Suppressor macrophage treated with lipopolysaccharide for 4 hours (primary cell): ENCODE measurements at places on chromosomes 11 and 22.

DNA sequence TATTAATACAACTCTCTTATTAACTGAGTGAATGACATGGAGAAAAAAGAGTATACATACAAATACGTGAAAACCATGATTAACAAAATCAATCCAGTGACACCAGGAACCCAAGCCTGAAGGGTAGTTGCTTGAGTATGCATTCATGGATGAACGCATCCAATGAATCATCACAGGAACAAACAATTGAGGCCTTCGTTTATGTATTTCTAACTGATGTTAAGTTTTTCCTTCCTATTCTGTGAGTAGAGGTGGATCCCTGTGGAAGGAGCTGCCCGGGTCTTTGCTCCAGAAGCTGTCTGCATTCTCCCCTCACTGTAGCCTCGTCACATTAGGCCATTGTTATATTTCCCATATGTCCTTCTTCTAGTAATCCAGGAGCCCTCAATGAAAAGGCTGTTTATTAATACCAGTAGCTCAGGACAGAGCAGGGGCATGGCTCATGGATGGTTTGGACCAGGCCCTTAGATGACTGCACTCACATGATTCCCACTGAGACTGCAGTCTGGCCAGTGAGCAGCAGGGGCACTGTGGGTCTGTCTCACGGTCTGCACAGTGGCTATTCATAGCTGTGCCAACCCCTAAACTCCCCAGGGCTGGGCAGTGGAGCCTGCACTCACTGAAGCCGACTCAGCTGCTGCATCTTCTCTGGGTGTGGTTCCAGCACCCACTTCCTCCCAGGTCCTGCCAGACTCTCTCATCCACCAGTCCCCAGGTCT lies 128.1 kb upstream of the TOP3B start:
- peak; percentile 59 for DNase-seq

DNA sequence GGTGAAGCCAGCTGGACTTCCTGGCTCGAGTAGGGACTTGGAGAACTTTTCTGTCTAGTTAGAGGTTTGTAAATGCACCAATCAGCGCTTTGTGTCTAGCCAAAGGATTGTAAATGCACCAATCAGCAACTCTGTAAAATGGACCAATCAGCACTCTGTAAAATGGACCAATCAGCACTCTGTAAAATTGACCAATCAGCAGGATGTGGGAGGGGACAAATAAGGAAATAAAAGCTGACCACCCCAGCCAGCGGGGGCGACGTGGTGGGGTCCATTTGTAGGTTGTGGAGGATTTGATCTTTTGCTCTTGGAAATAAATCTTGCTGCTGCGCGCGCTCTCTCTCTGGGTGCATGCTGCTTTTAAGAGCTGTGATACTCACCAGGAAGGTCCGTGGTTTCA lies 202.9 kb downstream of the MIAT start:
- no peak for DNase-seq

GRCh38 chr22:39621826-39622225 lies 51.3 kb downstream of the CACNA1I start:
- DNase-seq: no peak

GRCh38 chr11:28412029-28412428 lies 303.8 kb downstream of the METTL15 start:
- DNase-seq: no peak

- DNase-seq: no peak
Measured at GRCh38 chr11:72670041-72670440, 4.2 kb downstream of the PDE2A start.

- DNase-seq: no peak
Measured at GRCh38 chr22:31122532-31123291, at the start of gene INPP5J. Gene INPP5J (plus strand): TSS chr22:31122966. CDS start chr22:31123015, 49 bp downstream.

DNA sequence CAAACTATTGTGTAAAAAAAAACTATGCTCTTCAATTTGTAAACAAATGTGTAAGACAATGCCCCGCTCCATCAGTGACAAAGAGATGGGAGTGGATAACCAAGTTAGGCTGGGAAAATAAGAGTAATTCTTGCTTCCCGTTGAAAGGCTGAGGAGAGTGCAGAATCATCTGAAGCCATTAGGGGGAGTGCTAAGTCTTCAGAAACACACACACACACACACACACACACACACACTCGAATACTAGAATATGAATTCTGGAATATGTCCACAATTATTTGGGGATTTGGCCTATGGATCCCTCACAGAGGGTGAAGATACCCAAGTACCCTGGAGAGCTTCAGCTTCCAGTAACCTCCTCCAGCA lies 27.8 kb upstream of the ROBO3 start:
- DNase-seq: peak; percentile 82

GRCh38 chr22:46963672-46964545 lies 201.5 kb downstream of the TBC1D22A start:
- no peak for DNase-seq

DNA sequence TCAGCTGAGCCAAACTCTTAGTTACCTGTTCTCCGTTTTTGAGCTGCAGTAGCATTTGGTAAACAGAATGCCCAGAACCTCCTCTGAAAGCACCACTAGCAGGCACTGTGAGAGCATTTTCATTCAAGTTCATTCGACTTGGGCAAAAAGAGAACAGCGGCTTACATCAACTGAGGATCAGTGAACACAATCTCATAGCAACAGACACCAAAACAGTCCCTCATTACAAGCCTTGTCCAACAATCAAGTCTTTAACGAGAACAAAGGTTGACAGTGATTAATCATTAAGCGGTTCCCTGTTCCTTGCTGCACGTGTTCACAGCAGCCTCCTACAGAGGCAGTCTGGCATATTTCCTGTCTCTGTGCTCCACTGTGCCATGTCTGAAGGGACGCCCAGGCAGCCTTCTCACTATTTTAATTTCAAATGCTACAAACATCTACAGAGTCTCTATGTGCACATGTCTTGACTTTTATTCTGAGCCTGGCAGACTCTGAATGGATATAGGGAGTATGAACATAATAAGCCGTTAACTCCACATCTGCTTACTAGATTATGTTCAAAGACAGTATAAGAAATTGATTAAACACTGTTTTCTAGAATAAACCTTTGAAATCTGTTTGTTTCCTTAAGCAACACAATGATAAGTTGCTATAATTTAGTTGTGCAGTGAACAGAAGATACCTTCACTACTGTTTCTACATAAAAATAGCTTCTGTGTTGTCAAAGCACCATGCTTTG lies 88.3 kb upstream of the MTMR2 start:
- peak; percentile 57 for DNase-seq

GRCh38 chr11:100876815-100877520 lies 189.9 kb downstream of the ARHGAP42 start:
- no peak for DNase-seq

DNA sequence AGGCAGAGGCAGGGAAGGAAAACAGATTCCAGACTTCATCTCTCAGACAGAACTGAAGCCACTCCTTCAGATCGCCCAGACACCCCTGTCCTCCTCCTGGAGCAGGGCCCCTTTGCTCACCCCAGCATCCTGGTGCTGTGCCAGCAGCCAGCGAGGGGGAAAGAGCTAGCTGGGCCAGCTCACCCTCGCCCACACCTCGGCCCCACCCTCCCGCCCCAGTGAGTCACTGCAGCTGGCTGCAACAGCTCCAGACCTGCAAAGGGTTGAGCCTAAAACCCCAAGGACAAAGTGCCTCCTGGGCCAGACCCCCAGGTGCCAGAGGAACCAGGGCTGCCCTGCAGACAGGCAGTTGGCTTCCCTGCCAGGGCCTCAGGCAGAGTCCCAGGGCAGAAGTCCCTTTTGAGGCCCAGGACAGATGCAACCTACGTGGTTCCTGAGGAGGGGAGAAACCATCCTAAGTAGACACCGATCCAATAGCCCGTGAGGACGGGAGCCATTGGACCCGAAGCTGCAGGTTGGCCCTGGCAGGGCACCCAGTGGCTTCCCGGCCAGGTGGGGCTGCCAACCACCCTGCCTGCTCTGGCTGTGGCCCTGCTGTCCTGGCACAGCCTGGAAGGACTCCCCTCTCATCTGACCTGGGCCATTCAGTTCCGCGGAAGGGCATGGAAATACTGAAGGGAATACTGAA lies 7.2 kb downstream of the AHNAK start:
- DNase-seq: peak; percentile 72

DNA sequence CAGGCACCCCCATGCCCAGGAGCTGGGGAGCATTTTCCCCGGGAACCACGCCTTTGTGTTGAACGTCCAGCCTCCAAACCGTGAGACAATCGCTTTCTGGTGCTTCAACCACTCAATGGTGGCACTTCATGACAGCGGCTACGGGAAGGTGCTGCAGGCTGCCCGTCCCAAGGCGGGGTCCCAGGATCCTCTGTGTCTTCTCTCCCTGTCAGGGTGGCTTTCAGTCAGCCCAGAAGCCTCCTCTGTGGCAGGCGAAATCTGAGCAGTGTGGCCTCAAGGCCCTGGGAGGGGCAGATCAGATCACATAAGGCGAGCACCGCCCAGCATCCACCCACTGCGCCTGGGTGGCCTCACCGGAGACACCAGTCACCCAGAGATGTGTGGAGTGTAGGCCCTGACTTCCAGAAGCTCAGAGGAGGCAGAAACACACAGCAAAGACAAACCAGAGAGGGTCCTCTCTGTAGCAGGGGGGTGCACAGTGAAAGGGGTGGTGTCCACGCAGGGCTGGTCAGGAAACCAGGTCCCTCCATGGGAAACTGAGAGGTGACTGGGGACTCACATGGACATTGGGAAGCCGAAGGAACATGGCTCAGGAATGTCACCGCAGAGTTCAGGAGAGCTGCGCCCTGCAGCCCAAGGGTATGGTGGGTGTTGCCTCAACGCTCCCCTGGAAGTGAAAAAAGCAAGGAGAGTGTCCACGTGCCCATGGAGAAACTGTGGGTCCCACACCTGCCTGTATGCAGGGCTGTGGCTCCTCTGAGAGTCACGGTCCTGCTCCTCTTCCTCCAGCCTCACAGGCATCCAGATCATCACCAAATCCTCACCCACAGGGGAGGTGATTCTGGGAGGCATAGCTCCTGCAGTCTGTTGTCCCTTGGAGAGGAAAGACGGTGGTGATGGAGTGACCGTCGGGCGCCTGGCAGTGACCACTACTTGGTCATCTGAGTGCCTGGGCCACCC lies 1420.7 kb downstream of the TBC1D22A start:
- DNase-seq: no peak

DNA sequence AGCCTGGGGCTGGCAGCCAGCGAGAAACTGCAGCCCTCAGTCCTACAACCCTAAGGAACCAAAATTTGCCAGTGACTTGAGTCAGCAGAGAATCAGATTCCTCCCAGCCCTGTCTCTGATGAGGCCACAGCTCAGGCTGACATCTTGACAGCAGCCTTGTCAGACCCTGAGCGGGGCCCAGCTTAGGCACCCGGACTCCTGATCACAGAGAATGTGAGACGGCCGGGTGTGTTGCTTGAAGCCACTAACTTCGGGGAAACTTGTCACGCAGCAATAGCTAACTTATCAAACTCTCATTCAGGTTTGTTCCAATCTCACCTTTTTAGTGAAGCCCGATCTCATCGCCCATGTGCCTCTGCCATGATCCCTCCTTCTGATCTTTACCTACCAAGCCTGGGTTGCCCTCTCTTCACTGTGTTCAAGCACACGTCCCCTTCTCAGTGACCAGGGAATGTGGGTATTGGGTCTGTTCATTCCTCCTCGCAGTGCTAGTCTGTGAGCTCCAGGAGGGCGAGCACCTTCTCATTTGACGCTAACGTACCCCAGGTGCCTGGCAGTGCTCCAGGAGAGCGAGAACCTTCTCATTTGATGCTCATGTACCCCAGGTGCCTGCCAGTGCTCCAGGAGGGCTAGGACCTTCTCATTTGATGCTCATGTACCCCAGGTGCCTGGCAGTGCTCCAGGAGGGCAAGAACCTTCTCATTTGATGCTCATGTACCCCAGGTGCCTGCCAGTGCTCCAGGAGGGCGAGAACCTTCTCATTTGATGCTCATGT lies 280.7 kb downstream of the BRD1 start:
- no peak for DNase-seq

DNA sequence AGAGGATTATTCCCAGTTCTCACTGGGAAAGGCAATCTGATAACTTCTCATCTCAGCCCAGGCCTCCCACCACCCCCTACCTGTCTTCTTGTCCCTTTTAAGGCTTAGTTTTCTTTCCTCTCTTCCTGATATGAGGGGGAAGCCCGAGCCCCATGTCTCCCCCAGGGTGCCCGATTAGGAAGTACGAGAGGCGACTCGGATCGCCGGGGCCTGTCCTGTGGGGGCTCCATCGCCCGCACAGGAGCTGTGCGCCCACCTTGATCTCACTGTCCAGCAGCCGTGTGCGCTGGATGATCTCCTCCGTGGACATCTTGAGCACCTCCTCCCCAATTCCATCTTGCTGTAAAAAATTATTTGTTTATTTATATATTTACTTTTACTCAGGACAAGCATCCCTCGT lies 628 bp downstream of the PSMC3 start:
- DNase-seq: no peak

GRCh38 chr11:67510023-67510345 lies 2.0 kb upstream of the CDK2AP2 start:
- no peak for DNase-seq

- DNase-seq: no peak
Measured at GRCh38 chr22:24419475-24419850, 7.9 kb upstream of the ADORA2A start.

DNA sequence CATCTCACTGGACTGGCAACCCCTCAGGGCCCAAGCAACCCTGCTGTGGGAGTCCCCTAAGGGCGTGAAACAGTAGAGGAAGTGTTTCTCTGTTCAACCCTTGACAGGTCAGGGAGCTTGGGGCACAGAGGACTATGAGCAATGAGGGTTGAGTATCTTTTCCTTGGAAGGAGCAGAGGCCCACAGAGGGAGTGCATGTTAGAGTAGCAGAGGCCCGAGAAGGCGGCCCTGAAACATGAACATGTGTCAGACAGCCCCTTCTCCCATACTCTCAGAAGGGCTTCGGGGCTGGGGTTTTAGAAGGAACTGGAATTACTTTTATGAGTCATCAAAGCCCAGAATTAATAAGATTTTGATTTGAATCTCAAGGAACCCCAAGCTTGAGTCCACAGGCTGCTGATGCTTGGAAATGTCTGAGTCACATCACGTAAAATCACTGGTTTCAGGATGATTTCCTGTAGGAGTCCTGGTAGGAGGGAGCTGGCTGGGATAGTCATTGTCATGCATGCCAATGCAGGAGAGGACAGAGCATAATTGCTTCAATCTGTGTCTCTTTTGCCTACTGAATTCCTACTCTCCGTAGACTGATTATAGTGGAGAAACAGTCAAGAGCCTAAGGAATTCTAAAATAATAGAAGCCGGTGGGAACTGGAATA lies 22.6 kb downstream of the C11orf71 start:
- DNase-seq: no peak

GRCh38 chr22:42337356-42337755 lies 66.9 kb upstream of the TCF20 start:
- no peak for DNase-seq

- DNase-seq: no peak
Measured at GRCh38 chr11:57793351-57794115, 31.9 kb downstream of the CTNND1 start.

- DNase-seq: no peak
Measured at GRCh38 chr11:46649180-46649738, 31.9 kb downstream of the ATG13 start.

- DNase-seq: no peak
Measured at GRCh38 chr11:85819441-85819840, 8.5 kb upstream of the SYTL2 start.
